ENCODE measurements at places on chromosomes 3 and 15. TPM values are rescaled to one million over a fixed set of nuclear protein-coding genes. Genes with fewer than 3 reads are reported as not detected.

Gene GPR87
- polyA plus RNA-seq, result not detected

- no peak for DNase-seq
Measured at GRCh38 chr3:164458986-164459385, 619.3 kb downstream of the SI start.

GRCh38 chr15:50944672-50945071, 36.2 kb downstream of the AP4E1 start:
- no peak for DNase-seq

DNA sequence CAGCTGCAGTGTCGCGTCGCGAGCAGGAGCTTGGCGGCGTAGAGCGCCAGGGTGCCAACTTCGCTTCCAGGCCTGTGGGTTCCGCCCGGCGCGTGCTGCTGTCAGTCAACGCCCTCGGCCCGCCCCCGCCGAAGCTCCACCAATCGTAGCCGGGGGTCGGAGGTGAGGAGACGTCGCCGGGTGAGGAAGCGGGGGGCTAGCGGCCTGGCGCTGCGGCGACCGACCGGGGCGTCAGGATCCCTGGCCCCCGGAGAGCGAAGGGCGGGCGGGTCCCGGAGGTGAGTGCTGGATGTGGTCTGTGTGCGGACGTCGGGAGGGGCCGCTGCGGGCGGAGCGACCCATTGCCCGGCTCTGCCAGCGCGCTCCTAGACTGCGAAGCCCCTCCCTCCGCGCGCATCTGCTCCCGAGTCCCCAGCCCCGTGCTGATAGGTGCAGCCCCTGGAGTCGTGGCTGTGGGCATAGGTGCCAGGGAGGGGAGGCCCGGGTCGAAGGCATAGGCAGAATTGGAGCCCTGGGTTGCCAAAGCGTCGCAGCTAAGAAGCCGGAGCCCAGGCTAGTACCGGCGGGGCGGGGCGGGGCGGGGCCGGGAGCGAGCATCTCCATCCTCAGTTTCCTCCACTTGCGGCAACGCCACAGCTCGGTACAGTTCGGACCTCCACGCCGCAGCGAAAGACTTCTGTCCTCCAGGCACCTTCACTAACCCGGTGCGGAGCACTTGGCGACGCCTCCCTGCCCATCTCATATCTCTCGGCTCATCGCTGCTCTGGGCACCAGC, at the start of gene NXPE3:
Gene NXPE3 (plus strand): TSS at position 165 of the 775 bp plus-strand sequence. CDS start 6,386 bp downstream, outside the sequence.
- peak; percentile 65 for DNase-seq

GRCh38 chr3:42665050-42665878, 11.8 kb downstream of the ZBTB47 start:
- no peak for DNase-seq
